Left renal pelvis (tissue), 4 donors: ENCODE measurements at places on chromosomes 2 and 18. TPM values are rescaled to one million over a fixed set of nuclear protein-coding genes. Genes with fewer than 3 reads are reported as not detected.

Gene SALL3
- polyA plus RNA-seq: 8.3 TPM

Gene TRIM43
- 0.32 TPM for polyA plus RNA-seq

Gene GCKR
- 0.14 TPM for polyA plus RNA-seq

- DNase-seq: no peak
These were observed 100.3 kb downstream of the TTC32 start for GRCh38 chr2:19801367-19802080.

GRCh38 chr2:140658760-140659692 lies 1471.8 kb downstream of the LRP1B start:
- DNase-seq: no peak

- DNase-seq: no peak
These were observed 2.9 kb upstream of the C2orf80 start for GRCh38 chr2:208192611-208193236.

GRCh38 chr18:63422864-63423304 lies 608 bp upstream of the VPS4B start:
- DNase-seq: no peak

DNA sequence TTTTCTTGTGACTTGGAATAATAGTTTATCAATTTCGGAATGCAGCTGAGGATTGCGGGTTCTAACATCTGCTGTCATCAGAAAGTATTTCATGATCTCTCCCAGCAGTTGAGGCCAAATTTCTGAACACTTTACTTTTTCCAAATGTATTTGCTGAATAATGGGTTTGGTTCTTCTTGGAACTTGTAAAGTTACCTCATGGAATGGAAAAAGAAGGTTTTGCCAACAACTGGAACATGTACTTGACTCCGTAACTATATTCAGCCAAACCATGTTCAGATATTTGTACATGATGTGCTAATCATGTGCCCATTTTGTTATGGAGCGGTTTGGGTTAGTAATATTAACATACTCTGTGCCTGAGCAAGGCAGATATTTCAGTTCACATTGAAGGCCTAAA lies 119.6 kb downstream of the LCLAT1 start:
- no peak for DNase-seq

- no peak for DNase-seq
These were observed 39.6 kb downstream of the LCLAT1 start for GRCh38 chr2:30486655-30487054.

DNA sequence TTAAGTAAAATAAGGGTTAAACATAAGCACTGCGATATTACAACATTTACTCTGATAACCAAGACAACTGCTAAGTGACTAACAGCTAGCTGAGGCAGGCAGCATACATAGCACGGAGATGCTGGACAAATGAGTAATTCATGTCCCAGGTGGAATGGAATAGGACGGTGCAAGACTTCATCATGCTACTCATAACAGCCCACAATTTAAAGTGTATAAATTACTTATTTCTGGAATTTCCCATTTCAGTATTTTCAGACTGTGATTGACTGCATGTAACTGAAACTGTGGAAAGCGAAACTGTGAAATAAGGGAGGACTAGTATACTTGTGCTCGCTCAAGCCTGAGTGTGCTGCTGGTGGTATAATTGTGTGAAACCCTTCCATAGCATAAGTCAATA lies 12.9 kb downstream of the IER3IP1 start:
- DNase-seq: no peak

- no peak for DNase-seq
These were observed 296.9 kb upstream of the CDH19 start for GRCh38 chr18:66900837-66901236.

DNA sequence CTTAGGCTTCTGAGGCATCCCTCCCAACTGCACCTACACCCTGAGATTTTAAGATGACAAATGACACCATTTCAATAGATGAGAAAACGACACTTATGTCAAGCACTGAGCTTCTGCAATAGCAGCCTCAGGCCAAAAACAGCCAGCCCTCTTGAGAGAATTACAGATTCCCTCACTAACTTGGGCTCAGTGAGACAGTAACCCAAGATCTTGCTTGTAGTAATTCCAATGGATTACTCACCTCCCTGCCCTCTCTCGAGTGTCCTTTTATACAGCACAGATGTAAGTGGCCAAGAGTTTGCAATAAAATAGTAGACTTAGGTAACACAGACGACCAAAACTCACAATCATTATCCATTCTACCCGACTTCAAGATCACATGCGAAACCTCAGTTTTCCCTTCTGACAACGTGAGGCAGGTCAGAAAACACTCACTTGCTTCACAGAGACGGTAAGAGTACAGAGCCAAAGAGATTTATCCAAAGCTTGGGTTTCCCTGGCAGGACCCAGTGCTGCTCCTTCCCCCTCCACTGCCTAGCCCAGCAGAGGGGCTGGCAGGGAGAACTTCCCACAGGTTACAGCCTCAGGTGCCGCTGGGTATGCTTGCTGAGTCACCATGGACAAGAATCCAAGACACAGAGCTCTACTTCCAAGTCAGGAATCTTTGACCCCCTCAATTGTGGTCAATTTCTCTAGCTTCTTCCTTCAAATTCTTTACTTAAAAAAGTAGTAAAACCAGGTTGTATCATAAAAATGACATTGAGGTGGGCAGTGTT lies 181.4 kb downstream of the MYO5B start:
- DNase-seq: no peak

GRCh38 chr2:65026704-65027464 lies 29.3 kb upstream of the CEP68 start:
- no peak for DNase-seq

- no peak for DNase-seq
These were observed 163.9 kb upstream of the DNMT3A start for GRCh38 chr2:25505622-25506021.

- no peak for DNase-seq
These were observed 344.7 kb upstream of the TCF4 start for GRCh38 chr18:55932675-55933074.

GRCh38 chr18:26461405-26461804 lies 86.9 kb downstream of the KCTD1 start:
- DNase-seq: no peak

DNA sequence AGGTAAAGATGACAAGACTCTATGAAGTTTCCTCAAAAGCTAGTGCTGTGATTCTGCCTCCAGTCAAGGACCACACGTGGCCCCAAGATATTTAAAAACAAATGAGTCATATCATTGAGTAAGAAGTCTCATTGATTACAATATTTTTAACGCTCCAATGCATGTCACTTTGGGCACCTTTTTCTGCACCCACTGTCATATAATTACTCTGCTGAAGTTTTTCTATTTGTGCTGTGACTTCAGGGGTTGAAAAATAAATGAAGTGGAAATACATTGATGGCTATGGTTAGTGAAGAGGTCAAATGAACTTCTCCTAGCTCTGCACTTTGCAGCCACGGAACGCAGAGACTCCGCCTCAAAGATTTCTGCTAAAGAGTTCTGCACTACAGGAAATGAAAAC lies 344.3 kb upstream of the KYNU start:
- DNase-seq: no peak

DNA sequence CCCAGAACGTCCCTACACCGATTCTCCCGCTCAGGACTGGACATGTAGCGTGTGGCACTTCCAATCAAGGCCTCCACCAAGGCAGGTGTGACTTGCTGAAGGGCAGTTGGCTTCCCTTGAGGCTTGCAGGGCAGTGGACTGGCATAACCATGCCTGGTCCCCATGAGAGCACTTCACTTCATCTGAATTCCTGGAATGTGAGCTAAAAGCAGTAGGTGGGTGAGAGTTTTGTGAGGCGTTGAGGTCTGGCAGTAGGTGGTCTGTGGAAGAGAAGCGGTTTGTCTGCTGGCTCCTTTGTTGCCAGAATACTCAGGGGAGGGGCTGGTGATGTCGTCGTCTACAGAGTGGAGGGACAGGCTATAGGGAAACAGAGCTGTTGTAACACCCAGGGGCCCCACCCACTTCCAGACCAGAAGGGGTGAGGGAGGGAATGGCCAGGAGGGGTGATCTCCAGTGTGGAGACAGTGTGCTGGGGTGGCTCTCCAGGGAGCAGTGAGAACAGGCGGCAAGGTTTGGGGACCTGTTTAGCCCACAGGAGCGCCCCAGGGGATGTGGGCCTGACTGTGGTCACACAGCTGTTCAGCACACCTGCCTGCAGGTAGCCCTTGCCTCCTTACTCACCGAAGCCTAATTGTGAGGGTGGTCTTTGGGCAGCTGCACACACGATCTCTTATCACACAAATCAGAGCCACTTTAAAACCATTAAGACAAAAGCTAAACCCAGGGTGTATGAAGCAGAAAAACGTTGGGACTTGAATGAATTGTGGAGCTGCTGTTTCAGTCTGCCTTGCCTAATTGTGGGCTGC lies 21.5 kb upstream of the ALKAL2 start:
- no peak for DNase-seq

DNA sequence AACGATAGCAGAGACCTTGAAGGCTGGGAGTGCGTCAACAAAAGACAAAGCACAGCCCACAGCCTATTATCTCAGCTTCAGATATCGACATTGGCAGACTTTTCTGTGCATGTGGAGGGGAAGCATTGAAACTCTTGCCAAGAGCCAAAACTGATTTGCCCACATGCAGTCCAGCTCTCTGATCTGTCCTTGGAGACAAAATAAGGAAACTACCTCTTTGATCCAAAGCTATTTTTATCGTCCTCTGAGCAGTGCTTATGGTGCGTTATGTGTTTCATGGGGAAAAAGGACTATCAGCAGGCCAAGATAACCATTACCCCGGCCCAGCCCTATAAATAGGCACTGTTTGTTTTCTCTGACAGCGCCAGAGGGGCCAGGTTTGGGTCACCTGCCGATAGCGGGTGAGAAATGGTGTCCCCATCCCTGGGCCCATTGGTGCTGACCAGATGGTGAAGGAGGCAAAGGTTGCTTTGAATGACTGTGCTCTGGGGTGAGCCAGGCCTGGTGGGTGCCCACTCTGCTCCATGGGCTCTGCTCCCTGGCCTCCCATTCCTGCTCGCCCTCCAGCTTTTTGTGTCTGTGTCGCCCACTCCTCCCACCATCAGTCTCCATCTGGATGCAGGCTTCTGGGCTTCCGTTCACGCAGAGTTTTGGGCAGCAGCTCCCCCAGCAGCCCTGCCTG lies 176.1 kb upstream of the HS6ST1 start:
- DNase-seq: no peak

DNA sequence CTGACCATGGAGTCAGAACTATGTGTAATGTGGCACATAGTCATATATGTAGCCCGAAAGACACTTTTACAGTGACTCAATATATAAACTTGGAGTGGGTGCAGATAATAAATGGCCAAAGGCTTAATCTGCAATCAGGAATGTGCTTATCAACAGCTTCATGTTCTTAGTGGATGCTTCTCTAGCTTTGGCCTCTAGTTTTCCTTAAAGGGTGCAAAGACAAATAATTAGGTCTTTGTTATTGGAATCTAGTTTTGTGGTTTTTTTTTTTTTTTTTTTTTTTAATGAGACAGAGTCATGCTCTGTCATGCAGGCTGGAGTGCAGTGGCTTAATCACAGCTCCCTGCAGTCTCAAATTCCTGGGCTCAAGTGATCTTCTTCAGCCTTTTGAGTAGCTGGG lies 625.6 kb downstream of the EPHA4 start:
- no peak for DNase-seq

DNA sequence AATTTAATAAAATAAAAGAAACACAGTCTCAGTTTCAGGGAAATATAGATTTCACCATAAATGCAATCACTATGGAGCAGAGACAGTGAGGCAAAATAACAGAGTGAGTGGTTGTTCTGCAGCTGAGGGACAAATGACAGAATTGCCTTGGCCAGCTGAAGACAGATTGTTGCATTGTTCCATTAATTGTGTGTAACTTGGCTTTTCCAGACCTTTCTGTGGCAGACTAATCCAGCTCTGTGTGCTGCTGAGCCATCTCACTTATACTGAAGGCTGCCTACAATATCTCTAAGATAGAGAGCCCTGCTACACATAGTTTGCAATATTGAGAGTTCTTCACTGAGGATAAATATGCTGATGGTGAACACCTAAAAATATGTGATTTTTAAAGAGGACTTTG lies 11.5 kb downstream of the LRRTM1 start:
- DNase-seq: no peak

GRCh38 chr18:76323891-76324290 lies 171.2 kb downstream of the ZNF516 start:
- no peak for DNase-seq

DNA sequence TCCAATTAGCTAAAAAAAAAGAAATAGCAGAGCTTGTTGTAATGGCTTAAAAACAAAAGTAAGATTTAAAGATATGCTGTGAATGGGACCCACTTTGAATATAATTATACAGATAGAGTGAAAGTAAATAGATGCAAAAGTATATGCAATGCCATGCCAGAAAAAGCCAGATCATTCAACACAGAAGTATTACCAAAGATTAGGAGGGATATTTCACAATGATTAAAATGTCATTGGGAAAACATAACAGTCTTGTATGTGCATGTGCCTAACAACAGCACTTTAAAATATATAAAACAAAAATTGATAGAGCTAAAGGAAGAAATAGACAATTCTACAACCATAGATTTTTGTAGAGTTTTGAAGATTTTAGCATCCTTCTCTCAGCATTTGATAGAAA lies 19.9 kb upstream of the SIGLEC15 start:
- DNase-seq: no peak

- DNase-seq: no peak
These were observed at the start of gene HOXD1 for GRCh38 chr2:176187899-176188773. Gene HOXD1 (plus strand): TSS chr2:176188668. CDS start chr2:176188802, 134 bp downstream.

DNA sequence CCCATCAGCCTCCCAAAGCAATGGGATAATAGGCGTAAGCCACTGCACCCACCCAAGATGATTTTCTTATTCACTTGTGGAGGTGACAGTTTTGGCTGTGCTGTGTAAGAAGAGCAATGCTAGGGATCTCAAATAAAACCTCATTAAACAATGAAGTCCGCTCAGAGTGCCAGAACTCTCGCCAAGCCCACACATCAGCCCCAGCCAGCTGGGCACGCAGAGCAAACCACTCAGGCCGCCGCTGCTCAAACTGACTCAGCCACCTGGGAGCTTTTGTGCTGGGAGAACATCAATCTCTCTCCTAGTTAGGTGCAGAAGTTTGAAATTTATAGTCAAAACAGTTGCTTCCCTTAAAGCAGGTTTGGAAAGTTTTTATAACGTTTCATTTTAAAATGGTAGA lies 47.6 kb downstream of the RNF152 start:
- no peak for DNase-seq

DNA sequence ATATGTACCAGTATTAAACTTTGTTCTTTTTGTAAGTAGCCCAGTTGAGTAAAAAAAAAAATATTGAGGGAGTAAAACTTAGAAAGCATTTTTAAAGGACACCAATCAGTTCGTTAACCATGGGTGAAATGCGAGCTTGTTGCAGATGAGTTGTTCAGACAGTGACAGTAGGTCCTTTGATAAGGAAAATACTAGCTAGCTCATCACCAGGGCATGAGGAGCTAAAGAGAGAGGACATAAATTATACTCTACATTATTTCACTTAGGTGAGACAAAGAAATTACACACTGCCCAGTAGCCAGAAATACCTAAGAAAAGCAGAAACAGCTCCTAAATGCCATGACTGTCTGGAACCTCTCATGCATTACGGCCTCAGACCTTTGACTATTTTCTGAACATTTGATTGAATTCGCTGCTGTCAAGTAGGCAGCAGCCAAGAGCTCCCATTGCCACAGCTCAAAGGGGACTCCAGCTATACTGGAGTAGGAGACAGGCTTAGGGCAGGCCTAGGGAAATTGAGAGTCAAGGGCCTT lies 2.6 kb upstream of the HNRNPLL start:
- DNase-seq: no peak
